ENCODE measurements at places on chromosomes 4 and X. TPM values are rescaled to one million over a fixed set of nuclear protein-coding genes. Genes with fewer than 3 reads are reported as not detected.

GRCh38 chr4:55980725-55981124 is 32.0 kb downstream of the CEP135 start:
- no peak for DNase-seq
- H3K4me3 ChIP-seq = no peak overlapping the region
- H3K4me1 ChIP-seq = no peaks in the 10 kb centered on the region

- H3K4me3 ChIP-seq = no peak overlapping the region
- H3K27me3 ChIP-seq = no peaks in the 10 kb centered on the region
- H3K4me1 ChIP-seq = no peaks in the 10 kb centered on the region
- no peak for DNase-seq
- no peak overlapping the region for H3K27ac ChIP-seq
These were observed 323.5 kb downstream of the FAM47A start for GRCh38 chrX:33808636-33809035.

The STARD8 gene
- total RNA-seq = 1.9 TPM

DNA sequence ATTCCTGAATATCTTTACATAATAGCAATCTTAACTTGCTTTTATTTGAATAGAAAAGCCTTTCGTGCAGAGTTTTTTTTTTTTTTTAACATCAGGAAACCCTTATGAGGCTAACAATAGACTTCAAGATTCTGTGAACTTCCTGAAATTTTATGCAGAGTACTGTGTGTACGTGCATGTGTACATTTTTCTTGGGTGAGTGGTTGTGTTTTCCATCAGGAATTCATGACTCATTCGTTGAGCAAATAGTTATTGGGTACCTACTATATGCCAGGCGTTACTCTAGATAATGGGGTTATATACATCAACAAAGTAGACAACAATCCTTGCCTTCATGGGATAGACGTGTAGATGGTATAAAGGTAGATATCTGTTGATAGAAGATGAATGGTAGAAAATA is 59.1 kb downstream of the MRPL1 start:
- no peak overlapping the region for H3K27ac ChIP-seq
- no peak overlapping the region for H3K4me3 ChIP-seq
- no peaks in the 10 kb centered on the region for H3K36me3 ChIP-seq
- no peaks in the 10 kb centered on the region for H3K27me3 ChIP-seq
- DNase-seq = no peak

DNA sequence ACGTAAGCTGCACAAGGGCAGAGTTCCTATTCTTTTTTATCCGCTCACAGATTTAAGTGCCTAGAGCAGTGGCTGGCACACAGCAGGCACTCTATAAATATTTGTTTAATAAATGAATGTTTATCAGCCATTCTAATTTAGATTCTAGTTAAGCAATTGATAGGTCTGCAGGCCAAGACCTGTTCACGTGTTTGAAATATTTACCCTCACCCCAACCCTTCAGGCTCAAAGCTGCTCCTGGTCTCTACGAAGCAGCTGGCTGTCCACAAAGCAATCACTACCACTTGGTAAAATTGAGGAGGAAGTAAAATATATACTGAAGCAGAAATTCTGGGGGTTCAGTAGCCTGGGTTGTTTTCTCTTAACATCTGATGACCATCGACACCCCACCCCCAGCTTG is 158.1 kb downstream of the MGST2 start:
- no peak for DNase-seq
- H3K27ac ChIP-seq = peak overlapping the region; percentile 71
- H3K27me3 ChIP-seq = no peaks in the 10 kb centered on the region
- H3K4me1 ChIP-seq = peaks cover 53% of the 10 kb centered on the region
- H3K36me3 ChIP-seq = no peaks in the 10 kb centered on the region
- H3K4me3 ChIP-seq = no peak overlapping the region

Measured in cardiac muscle cell (in vitro differentiated cells and primary cell).